ENCODE measurements at places on chromosomes 4 and X.

- peak; percentile 81 for DNase-seq
Measured at GRCh38 chr4:138090150-138090917, 151.8 kb downstream of the SLC7A11 start.

GRCh38 chrX:131609480-131609879 lies 65.6 kb downstream of the OR13H1 start:
- DNase-seq, result no peak

DNA sequence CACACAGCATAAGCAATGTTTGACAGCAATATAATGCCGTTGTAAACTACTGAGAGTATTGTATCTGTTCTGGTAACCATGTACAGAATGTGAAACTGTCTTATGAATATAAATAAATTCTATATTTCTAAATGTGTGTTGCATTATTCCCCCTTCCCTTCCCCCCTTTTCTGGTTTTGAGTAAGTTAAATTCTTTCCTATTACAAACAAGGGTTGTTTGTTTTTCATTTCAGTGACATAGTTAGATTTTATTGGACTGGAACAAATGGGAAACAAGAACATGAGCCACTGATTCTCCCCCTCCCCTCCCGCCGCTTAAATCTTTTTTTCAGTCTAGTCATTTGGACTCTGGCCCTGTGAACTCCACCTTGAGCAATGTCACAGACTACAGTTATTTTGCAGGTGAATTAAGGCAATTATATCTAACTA lies 69.8 kb downstream of the GPAT3 start:
- no peak for DNase-seq

DNA sequence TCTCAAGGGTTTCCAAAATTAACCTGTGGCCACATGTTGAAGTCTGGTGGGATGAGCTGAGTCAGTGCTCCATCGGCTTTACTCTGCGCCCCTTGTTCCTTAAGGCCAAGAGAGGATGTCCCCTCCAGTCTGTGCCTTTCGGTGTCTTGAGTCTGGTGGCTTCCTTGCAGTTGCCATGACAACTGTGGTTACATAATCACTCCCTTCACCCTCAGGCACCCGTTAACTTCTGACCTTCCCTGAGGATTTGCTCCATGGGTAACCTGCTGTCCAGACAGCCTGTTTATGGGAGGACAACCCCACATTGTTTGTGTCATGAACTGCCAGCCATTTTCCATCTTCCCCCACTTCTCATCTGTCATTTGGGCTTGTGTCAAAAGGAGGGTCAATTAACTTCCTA lies 401.1 kb upstream of the LCORL start:
- no peak for DNase-seq

GRCh38 chrX:19256986-19257385 lies 86.7 kb upstream of the PDHA1 start:
- DNase-seq, result no peak

GRCh38 chr4:1712216-1713002 lies at the start of gene SLBP:
SLBP (minus strand) TSS chr4:1712319; CDS start chr4:1712188, 131 bp downstream.
- peak; percentile 93 for DNase-seq

DNA sequence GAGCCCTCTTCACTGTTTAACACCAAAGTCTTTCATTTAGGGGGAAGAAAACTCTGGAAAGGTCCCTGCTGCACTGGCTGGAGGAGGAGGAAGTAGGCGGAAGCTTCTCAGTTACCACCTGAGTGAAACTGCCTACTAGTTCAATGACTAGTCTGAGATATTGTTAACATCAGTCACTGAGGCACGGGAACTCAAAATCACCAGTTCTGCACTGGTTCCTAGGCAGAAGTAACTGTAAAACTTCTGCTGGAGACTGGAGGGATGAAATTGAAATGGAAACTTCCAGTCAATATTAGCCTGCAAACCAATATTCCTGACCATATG lies 178.3 kb downstream of the SNCA start:
- DNase-seq, result no peak

- no peak for DNase-seq
Measured at GRCh38 chrX:143642426-143642825, 6.5 kb upstream of the SLITRK4 start.

DNA sequence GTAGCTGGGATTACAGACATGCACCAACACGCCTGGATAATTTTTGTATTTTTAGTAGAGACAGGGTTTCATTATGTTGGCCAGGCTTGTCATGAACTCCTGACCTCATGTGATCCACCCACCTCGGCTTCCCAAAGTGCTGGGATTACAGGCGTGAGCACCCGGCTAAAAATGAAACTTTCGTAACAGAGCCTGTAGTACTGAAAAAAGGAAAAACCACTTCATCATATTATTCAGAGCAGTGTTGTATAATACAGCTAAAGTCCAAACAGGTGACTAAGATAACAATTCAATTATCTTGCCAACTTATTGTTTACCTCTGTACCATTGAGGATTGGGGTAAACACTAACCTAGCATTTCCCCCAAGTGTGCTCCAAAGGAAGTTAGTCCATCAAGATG lies 43.9 kb upstream of the HPRT1 start:
- DNase-seq, result no peak

DNA sequence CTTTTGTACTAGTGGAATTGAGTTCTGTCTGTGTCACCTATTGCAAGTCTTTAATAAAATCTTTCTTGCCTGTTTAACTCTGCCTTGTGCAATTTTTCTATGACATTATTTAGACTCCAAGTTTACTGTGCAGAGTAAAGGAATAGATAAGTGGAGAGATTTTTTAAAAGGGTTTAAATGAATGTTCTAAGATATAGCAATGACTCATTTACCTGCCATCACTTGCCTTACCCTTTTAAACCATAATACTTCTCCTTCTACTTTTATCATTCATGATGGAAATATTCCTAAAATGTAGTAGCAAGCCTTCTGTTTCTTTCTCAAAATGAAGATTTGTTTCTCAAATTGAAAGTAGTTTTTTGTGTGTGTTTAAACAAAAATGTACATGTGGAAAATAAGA lies 782.8 kb upstream of the MAGEB2 start:
- no peak for DNase-seq
